ENCODE measurements at places on chromosomes 4 and X.

DNA sequence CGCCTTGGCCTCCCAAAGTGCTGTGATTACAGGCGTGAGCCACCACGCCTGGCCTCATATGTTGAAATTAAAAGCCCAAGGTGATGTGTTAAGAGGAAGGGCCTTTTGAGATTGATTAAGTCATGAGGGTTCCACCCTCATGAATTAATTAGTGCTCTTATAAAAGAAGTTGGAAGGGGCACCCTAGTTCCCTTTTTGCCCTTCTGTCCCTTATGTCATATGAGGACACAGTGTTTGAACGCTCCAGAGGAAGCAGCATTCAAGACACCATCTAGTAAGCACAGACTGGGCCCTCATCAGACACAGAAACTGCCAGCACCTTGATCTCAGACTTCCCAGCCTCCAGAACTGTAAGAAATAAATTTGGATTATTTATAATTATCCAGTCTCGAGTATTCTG lies 5.1 kb upstream of the APLN start:
- H3K27ac ChIP-seq: no peak overlapping the region
- no peak for DNase-seq
- H3K36me3 ChIP-seq: no peaks in the 10 kb centered on the region

- H3K27me3 ChIP-seq: peaks cover 2% of the 10 kb centered on the region
- no peak overlapping the region for H3K27ac ChIP-seq
- no peaks in the 10 kb centered on the region for H3K36me3 ChIP-seq
- H3K4me3 ChIP-seq: no peak overlapping the region
- H3K4me1 ChIP-seq: no peaks in the 10 kb centered on the region
- no peak for DNase-seq
These were observed 804 bp upstream of the GC start for GRCh38 chr4:71784569-71785197.

- no peaks in the 10 kb centered on the region for H3K36me3 ChIP-seq
- DNase-seq: no peak
- H3K27ac ChIP-seq: no peak overlapping the region
- H3K27me3 ChIP-seq: no peaks in the 10 kb centered on the region
- no peaks in the 10 kb centered on the region for H3K4me1 ChIP-seq
These were observed 38.6 kb upstream of the NHS start for GRCh38 chrX:17336377-17336776.

GRCh38 chr4:90120037-90120436 lies 7.2 kb upstream of the CCSER1 start:
- DNase-seq: no peak
- H3K4me1 ChIP-seq: no peaks in the 10 kb centered on the region
- H3K36me3 ChIP-seq: no peaks in the 10 kb centered on the region
- peaks cover 10% of the 10 kb centered on the region for H3K27me3 ChIP-seq
- H3K27ac ChIP-seq: no peak overlapping the region

DNA sequence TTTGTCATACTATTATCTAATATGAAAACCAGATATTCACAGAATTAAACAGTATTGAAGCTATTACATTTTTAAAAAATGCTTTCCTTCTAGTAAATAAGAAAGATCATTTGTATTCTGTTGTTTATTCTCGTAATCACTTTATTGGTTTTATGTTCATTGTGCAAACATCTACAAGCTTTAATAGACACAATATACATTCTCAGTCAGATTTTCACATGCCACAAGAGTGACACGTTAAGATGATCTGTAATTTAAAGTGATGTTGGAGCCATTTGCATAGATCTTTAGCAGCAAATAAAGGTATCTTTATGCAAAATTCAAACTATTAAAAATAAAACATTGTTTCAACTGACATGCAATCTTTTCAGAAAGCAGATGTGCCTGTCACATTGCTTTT lies 469.9 kb downstream of the PCDH11X start:
- no peaks in the 10 kb centered on the region for H3K4me1 ChIP-seq
- no peaks in the 10 kb centered on the region for H3K27me3 ChIP-seq
- DNase-seq: no peak
- no peak overlapping the region for H3K27ac ChIP-seq

DNA sequence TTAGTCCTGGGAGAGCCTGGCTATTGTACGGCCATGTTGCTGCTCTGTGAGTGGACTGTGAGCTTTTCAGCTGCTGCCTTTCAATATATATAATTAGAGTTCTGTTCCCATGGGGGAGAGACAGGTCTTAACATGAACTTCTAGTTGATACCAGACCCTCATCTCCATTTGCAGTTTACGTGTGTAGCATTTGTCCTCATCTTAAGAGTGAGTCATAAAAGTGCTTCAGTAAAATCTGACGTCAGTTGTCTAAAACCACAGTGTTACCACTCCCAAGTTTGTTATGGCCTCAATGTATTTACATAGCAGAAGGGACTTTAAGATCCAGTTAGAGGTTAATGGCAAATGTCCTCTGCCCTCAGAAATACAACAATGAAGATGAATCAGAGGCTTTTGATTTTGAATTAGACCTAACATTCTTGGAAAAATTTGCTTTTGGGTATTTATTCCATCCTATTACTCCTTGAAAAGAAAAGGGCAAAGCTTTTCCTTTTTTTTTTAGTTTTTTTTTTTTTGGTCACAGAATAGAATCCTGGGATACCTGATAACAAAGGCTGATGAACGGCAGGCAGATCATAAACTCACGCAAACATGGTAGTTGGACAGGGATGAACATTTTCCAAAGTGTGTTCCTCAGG lies 38.6 kb downstream of the PHOX2B start:
- peaks cover 2% of the 10 kb centered on the region for H3K27me3 ChIP-seq
- no peak for DNase-seq
- no peaks in the 10 kb centered on the region for H3K36me3 ChIP-seq
- H3K27ac ChIP-seq: no peak overlapping the region
- no peak overlapping the region for H3K4me3 ChIP-seq

DNA sequence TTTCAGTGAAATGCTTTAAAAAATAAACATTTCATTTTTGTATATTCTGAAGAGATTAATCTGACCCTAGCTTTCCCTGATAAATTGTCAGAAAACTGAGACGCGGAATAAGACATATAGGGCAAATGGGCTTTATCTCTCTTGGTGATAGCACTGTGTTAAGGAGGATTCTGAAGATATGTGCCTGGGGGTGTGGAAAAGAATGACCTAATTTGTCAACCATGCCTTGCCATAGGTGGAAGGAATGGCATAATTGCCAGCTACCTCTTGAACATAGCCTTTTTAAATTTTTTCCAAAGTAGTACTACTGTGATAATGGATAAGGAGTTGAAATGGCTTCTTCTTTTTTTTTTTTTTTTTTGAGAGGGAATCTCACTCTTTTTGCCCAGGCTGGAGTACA lies 11.7 kb downstream of the JADE1 start:
- no peak overlapping the region for H3K27ac ChIP-seq
- no peak overlapping the region for H3K4me3 ChIP-seq
- H3K27me3 ChIP-seq: no peaks in the 10 kb centered on the region
- peaks cover 32% of the 10 kb centered on the region for H3K4me1 ChIP-seq
- no peak for DNase-seq

- no peak overlapping the region for H3K4me3 ChIP-seq
- no peaks in the 10 kb centered on the region for H3K4me1 ChIP-seq
- H3K27ac ChIP-seq: no peak overlapping the region
These were observed 49.0 kb upstream of the CXorf51A start for GRCh38 chrX:146863566-146863965.
